ENCODE measurements at places on chromosomes 11 and 22. TPM values are rescaled to one million over a fixed set of nuclear protein-coding genes. Genes with fewer than 3 reads are reported as not detected.

The BACE1 gene
- 11.5 TPM for total RNA-seq

- DNase-seq = no peak
Observed at GRCh38 chr11:8261291-8261690, 2.4 kb downstream of the LMO1 start.

The FIBIN gene
- total RNA-seq = 3.3 TPM

The ISX gene
- 53.1 TPM for total RNA-seq
